ENCODE measurements at places on chromosomes 1 and 21.

GRCh38 chr1:10900251-10900651 lies 103.8 kb upstream of the CASZ1 start:
- DNase-seq, result no peak

DNA sequence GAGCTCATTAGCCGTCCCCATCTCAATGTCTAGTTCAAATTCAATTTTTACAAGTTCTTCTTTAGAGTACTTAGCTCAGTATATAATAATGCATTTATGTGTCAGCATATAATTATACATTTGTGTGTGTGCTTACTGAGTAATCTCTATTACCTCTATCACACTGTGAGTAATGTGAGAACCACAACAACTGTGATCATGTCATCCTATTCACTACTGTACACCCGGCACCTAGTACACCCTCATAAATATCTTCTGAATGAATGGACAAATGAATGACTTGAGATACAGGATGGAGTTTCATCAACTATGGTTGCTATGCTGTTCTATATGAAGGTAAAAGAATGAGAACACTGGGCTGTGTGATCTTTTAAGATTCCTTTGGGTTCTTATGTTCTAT lies 124.0 kb downstream of the GPATCH2 start:
- DNase-seq, result no peak

DNA sequence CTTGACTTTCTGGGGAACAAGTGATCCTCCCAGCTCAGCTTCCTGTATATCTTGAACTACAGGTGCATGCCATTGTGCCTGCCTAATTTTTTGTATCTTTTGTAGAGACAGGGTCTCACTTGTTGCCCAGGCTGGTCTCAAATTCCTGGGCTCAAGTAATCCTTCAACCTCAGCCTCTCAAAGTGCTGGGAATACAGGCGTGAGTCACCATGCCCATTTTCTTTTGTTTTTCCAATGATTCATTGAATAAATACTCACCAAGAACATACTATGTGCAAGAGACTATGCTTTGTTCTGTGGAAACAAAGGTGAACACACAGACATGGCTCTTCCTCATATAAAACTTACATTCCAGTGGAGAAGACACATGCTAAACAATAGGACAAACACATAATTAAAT lies 407.8 kb upstream of the DAB1 start:
- no peak for DNase-seq

- DNase-seq, result peak; percentile 88
Observed at GRCh38 chr1:149888247-149888998, 10.9 kb upstream of the BOLA1 start.

DNA sequence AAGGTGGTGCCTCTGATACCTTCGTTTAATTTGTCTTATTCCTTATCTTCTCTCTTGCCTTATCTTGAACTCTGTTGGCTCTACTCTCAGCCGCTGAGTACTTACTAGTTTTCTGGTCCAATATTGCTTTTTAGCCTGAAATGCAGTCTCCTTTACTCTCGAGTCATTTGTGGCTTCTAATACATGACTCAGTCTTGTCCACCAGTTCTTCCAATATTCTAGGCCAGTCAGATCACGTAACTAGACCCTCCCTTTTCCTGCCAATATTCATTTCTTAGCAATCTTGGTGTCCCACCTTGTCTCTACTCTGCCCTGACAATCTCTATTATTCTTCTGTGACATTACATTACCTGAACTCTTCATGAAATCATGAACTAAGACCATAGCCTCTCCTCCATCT lies 555.8 kb downstream of the DPYD start:
- DNase-seq, result no peak

- no peak for DNase-seq
Observed at GRCh38 chr1:201626629-201627275, 87.8 kb downstream of the NAV1 start.

GRCh38 chr1:3316340-3316943 lies 138.0 kb upstream of the ARHGEF16 start:
- DNase-seq, result no peak

DNA sequence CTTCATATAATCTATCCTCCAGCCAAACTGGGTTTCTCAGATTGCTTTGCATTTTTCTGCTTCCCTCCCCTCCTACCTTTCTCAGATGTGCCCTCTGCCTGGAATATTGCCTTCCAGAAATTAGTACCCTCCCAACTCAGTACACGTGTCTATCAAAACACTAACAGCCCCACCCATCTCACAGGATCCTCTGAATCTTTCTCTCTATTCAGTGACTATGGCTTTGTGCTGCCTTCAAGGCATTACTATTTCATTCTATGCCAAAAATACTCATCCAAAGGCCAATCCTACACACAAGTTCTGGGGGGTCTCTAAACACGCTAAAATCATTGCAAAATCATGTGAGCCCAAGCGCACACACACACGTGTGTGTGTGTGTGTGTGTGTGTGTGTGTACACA lies 58.4 kb downstream of the ZNF281 start:
- DNase-seq, result no peak

DNA sequence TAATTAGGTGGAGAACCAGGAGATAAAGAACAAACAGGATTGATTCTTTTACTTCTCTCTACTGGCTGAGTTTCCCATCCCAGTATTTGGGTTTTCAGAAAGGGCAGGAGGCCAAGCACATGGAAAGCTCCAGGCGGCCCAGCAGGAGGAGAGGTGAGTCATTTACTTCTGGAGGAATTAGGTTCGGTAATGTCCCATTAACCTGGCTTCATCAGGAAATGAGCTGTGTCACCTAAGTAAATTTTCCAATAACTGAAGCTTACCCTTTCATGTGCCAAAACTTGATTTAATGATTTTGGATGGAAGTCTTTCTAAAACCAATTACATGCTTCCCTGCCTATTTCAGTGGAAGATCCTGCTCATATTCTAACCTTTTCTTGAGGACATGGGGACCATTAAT lies 257.6 kb upstream of the USP24 start:
- no peak for DNase-seq

DNA sequence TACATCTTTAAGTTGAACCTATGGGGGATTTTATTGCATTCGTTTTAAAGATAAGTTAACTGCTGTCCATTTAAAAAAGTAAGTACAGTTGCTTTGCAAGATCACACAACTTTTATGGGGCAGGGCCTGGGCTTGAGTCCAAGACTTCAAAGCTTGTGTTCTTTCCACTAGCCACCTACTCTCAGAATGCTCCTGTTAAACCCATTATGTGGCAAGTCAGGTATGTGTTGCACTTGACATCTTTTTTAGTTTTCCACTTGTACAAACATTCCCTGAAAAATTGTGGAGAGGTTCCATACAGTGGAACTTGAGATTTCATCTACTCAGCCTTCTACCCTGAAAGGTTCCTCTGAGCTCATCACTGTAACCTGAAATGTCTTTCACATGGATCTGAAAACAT lies 235.5 kb upstream of the SGIP1 start:
- DNase-seq, result no peak

GRCh38 chr1:247445526-247446356 lies 12.2 kb downstream of the OR2B11 start:
- no peak for DNase-seq
